Hematopoietic multipotent progenitor cell treated with erythropoietin and hydrocortisone succinate and interleukin-3 and kit ligand, for 17 days (in vitro differentiated cells): ENCODE measurements at places on chromosomes 3 and 15.

DNA sequence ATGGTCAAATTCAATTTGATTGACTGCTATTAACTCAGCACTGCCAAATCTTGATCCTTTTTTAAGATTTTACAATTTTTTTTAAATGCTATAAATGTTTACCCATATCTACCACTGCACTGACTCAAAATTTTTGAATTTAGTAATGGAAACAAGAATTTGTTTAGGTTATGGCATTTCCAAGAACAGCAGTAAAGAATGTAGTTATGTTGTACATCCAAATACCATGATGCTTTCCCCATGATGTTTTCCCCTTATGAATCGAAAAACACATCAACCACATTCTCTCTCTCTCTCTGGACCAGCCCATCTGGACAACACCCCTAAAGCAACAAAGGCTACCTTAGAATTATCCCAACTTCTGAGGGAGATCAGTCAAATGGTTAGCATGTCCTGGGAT is 14.2 kb downstream of the CHRM5 start:
- DNase-seq, result no peak

- DNase-seq, result no peak
These were observed 2.2 kb upstream of the FAM240A start for GRCh38 chr3:46609944-46610722.

- DNase-seq, result no peak
These were observed 11.0 kb upstream of the PLXNA1 start for GRCh38 chr3:126971891-126972351.

DNA sequence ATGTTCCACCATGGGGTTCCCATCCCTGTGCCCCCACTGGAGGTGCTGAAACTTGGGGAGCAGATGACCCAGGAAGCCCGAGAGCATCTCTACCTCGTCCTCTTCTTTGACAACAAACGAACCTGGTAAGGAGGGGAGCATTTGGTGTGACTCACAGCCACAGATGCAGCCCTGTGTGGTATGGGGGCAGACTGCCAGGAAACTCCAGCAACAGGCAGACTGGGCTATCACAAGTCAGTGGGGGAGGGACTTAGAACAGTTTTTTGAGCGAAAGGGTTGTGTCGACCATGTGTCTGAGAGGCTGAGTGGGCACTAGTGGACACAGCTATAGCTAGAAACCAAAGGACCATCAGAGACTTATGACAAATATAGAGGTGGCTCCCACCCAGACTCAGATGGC is 3.4 kb upstream of the OGG1 start:
- no peak for DNase-seq

GRCh38 chr3:122857019-122857418 is 62.1 kb downstream of the SLC49A4 start:
- no peak for DNase-seq

GRCh38 chr15:65232520-65232919 is 21.2 kb upstream of the CILP start:
- no peak for DNase-seq

DNA sequence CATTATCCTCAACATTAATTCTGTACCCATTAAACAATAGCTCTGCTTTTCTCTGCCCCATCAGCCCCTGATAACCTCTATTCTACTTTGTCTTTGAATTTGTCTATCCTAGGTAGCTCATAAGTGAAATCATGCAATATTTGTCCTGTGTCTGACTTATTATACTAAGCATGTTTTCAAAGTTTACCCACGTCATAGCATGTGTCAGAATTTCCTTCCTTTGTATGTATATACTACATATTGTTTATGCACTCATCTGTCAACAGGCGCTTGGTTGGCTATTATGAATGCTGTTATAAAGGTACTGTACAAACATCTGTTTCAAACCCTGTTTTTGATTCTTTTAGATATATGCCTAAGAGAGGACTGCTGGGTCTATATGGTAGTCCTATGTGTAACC is 18.2 kb downstream of the CSNK1G1 start:
- no peak for DNase-seq

DNA sequence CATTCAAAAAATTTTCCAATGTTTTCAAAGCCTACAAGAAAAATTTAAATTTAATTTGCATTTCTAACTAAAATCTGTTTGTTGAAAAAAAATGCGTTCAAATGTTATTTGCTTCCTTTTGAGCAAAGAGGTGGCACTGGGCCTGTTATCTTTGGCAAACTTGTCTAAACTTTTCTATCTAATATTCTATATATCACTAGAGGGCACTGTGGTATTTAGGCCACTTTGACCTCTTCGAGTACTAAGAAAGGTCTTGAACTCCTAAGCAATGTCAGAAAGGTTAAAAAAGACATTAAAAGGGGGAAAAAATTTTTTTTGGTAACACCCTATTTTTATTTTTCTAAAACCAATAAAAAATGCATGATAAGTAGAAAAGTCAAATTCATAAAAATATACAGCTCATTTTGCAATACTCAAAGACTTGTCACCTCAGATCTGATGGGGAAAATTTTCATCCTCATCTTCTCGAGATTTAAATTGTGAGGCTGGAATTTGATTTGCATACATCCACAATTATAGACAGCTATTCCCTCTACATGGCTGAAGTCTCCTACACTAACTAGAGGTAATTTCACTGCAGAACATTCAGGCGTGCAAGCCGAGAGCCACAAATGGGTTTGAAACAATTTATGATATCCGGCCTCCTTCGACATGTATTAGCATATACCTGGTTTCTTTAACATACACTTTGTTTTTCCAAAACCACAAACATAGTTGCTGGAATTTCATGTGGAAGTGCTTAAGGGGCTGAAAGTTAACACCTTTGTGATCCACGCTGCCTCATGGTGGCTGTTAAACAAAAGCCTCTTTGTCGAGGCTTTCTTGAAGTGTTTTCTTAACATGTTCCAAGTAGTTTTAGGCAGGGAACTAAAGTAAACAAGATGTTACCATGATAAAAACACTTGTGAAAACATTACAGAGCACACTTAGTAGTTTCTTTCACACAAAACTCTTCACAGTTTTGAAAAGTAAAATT is 576.4 kb downstream of the FOXP1 start:
- peak; percentile 70 for DNase-seq

DNA sequence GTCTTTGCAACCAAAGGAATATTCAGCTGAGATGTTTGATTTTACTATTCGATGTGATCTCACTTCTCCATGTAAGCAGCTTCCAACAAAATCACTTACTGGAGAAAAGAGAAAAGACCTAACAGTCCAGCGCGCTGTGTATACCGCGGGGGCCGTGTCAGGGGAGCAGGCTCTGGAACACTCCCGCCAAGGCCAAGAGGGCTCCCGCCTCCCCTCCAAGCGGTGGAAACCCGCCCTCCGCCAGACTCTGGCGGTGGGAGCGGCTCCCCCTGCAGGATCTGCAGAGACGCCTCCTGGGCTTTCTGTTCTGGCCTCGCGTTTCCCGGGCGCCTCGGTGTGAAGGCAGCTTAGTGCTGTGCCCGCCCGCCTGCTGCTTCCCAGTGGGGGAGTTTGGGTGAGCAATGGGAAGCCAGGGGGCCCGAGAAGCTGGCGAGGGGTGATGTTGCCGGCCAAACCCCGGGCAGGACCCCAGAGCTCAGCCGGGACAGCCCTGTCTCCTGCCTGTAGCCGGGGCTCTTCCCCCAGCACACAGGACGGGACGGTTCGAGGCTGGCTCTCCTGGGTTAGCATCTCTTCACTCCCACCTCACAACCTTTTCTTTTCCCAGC is 36.3 kb downstream of the CHST14 start:
- DNase-seq, result peak; percentile 23

DNA sequence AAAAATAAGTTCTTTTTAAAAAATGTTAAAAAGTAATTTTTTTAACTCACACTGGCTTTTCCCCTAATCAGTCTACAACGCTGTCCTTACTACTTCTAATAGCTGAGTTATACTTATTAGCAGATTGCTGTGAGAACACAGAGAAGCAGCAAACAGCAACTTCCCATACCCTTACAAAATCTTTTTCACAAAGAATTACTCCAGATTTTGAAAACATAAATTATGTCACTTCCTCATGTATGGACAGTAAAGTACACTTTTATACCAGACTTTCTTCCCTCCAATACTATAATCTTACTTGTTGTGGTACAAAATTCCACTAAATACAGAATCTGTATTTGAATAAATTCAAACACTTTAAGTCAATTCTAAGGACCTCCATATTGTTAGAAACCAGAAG is 2.1 kb downstream of the PHC3 start:
- no peak for DNase-seq

GRCh38 chr3:42090973-42091731 is at the start of gene TRAK1:
Gene TRAK1, plus strand, starts transcription at chr3:42091357. Its CDS starts 113 bp downstream, at chr3:42091470.
- no peak for DNase-seq

- DNase-seq, result no peak
These were observed 275.9 kb downstream of the ZIC4 start for GRCh38 chr3:147130461-147130860.

DNA sequence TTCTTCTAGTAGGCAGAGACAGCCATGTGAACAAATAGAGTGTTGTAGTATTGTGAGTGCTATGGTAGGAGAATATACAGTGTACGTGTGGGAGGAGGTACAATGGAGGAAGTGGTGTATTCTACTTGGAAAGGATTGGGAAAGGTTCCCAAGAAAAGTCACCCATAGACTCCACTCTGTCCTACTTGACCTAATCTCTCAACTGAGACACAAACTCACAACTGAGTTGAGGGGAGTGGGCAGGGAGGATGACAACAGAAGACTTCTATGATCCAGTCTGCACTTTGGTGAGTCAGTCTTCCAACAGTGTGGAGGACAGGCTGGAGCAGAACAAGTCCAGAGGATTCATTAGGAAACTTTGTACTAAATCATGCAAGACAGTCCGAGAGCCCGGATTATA is 28.8 kb upstream of the AQP9 start:
- no peak for DNase-seq

DNA sequence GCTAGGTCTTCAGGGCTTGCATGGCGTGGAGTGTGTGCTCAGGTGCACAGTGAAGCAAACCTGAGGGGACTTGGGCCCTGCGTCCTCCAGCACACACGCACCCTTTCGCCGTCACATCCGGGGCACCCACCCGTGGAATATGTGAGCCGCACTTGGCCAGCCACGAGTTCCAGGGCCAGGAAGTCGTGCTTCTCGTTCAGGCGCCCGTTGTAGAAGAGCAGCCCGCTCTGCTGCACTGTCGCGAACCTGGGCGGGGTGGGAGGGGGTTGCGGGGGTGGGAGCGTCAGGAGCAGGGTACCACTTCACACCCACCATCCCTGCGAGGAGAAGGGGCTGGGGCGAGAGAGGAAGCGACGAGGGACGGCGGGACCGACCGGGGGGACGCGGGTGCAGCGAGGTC is 7.1 kb downstream of the CELSR3 start:
- DNase-seq, result no peak

DNA sequence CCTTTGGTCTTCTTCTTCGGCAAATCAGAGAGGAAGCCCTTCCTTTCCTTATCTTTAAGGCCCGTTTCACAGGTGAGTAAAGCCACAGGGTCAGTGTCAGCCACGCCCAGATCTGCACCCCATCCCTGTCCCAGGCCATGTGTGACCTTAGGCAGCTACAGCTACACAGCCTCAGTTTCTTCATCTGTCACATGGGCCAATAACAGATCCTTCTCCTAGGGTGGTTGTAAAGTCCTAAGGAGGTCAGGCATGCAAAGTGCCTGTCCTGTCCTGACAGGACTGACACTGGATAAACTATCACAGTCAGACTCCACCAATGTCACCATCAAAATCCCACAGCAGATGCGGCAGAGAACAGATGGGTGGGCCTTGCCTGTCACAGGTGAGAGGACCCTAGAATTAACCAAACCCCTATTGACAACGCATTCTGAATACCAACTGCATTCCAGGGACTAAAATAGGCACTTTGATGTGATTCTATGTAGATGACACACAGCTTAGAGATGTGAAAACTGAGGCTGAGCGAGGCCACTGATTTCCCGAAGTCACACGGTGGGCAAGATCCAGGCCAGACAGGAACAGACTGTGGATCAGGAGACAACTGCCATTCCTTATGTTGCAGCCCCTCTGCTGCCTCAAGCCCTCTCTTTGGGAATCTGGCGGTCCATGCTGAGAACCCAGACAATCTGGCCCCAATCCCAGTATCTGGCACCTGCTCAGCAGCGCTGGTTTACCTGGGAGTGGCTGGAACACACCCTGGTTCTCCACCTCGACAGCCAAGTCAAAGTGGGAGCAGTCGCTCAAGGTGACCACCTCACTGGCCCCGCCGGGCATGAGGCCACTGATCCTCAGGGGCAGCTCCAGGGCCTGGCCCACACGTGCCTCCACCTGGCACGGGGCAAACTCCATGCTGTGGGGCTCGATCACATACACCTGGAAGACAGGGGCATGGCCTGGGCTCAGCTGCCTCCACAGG is 48.7 kb downstream of the NUP210 start:
- DNase-seq, result no peak

- no peak for DNase-seq
These were observed 2.8 kb downstream of the DUSP7 start for GRCh38 chr3:52053307-52054304.

DNA sequence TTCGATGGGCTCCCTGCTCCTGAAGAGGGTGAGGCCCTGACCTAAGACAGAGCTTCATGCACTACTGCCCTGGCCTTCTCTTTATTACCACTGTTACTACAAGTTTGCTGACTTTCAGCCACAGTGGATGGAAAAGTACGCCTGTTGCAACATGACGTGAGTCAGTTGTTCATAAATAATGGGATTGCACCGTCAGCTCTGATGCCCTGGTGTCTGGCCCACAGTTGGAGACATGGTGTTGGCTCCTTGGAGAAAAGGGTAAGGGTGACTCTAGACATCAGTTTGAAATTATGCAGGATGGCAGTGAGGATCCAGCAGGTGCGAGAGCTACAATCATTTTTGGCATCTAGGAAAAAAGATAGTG is 5.5 kb downstream of the PAQR5 start:
- no peak for DNase-seq

DNA sequence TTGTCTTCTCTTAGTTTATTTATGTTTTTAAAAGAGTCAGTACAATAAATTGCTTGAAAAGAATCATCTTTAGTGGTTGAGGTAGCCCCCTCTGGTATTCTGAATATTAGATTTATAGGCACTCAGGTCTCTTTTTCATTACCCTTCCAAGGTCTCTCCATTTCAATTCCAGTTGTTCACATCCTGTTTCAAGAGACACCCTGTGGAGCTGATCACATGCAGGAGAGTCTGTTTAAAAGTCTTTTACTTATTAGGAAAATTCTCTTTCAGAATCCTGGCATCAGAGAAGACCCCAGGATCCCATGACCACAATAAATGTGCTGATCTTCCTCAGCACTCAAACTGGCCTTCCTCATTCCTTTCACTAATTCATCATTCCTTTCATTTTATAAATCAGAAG is 195.7 kb downstream of the ZIC4 start:
- DNase-seq, result no peak

- no peak for DNase-seq
These were observed 222.3 kb upstream of the TPRG1 start for GRCh38 chr3:188949456-188949855.

- DNase-seq, result no peak
These were observed 39.0 kb upstream of the TRAK1 start for GRCh38 chr3:42052132-42052483.

GRCh38 chr15:52288051-52288942 is 7.3 kb downstream of the MYO5C start:
- no peak for DNase-seq

GRCh38 chr15:63110428-63111026 is 11.1 kb upstream of the LACTB start:
- DNase-seq, result no peak

DNA sequence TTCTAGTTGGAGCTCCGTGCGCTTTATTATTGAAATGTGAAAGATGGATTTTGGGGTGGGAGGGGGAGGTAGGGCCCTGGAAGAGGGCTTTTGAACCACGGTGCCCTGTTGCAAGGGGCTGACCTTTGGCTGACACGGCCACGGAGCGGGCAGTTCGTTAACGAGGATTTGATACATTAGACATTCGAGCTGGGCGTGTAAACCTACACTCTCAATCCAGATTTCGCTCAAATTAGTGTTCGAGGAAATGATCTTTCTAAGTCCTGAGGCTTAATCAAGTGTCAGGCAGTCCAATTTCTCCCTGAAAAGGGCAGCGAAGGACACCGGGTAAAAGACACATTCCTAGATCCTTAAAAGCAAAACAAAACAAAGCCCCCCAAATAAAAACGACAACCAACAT is 13.0 kb downstream of the ZIC1 start:
- DNase-seq, result no peak
